ENCODE measurements at places on chromosomes 5 and 9.

GRCh38 chr9:114163517-114163951 is 8.2 kb downstream of the COL27A1 start:
- DNase-seq = no peak

DNA sequence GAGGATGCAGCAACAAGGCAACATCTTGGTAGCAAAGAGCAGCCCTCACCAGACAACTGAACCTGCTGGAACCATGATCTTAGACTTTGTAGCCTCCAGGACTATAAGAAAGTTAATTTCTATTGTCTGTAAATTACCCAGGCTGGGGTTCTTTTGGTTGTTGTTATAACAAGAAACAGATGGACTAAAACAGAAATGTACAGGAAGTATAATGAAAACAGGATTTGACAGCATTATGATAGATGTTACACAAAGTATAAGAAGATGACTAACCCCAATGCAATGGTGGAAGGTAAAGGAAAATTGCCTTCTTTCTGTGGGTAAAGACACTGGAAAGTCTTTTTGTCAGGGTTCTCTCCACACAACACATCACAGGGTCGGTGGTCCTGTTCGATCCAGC is 204.2 kb downstream of the SGCD start:
- no peak for DNase-seq

DNA sequence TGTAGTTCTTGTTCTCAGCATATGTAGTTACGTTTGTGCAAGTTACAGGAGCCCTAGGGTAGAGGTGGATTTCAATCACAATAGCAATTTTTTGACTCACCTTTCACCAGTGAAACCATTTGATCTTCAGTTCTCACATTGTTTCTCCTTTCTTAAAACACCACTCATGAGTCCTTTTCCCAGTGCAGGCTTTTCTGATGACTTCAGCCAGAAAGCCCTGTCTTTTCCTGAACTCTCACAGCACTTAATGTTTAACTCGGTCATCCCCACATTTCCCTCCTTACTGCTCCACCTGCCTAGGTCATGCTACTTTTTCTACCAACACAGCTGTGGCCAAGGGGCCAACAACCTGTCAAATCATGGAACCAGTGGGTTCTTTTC is 37.9 kb downstream of the ARHGEF28 start:
- DNase-seq = no peak

DNA sequence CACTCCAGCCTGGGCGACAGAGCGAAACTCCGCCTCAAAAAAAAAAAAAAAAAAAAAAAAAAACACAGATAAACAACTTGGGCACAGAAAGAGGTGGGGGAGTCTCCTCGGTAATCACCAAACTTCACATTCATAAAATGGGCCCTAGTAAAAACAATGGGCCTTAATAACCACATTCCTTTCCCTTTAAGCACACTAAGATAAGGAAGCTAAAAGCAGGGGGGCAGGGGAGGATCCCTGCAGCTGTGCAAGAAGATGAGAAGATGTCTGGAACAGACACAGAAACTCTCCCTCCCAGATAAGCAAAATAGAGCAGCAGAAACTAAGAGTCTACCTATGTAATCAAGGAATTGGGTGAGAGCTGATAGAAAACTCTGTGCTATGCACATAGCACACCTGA is 111.2 kb upstream of the FAM174A start:
- no peak for DNase-seq

DNA sequence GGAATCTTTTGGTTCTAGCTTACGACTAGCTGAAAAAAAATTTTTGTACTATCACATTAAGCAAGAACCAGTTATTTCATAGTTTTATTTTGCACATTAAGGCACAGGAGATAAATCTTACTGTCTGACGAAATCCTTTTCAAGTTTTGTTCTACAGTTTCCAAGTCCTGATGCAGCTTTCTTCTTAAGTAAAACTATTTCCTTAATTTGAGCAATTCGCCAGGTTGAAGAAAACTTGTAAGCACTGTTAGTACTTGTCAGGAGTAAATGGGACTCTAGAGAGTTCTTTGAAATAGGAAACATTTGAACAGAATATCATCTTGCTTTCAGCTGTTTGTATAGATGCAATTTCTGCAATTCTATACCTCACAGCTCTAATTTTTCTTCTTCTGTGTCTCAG is 318.8 kb upstream of the ELAVL2 start:
- no peak for DNase-seq

- no peak for DNase-seq
These were observed 10.2 kb upstream of the GPR150 start for GRCh38 chr5:95609711-95610110.

- no peak for DNase-seq
These were observed 118.7 kb downstream of the DROSHA start for GRCh38 chr5:31413030-31413812.

DNA sequence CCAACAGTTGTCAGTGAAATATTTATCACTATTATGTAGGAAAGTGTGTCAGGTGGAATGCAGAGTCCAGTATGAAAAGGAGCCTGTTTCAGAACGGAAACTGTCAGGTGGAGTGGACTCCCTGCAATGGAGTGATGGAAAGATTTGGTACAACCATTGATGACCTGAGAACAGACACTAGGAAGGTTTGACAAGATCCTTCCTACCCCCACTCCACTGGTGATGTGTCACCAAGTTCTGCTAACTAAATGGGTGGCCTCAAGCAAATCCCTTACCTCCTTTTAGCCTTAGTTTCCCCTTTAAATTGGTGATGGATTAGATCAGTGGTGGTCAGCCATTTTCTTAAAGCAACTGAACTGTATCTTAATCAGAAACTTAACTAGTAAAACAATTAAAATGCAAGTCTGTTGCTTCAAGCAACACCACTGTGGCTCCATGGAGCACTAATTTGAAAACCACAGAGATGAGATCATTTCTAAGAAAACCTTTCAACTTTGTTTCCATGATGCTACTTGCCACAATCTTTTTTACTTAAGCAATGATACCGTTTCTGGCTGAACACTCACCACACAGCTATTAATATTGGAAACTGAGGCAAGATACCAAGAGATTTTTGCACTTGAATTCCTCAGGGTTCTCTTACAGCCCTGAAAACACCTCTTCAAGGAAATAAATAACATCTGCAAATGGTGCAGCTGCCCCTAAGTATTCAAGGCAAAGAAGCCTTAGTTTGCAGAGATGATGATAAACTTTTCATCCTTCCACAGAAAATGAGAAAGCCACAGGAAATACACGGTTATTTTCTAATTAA is 140.6 kb downstream of the ERCC6L2 start:
- DNase-seq = no peak

- DNase-seq = no peak
These were observed 114.1 kb downstream of the C9orf152 start for GRCh38 chr9:110093871-110094270.

DNA sequence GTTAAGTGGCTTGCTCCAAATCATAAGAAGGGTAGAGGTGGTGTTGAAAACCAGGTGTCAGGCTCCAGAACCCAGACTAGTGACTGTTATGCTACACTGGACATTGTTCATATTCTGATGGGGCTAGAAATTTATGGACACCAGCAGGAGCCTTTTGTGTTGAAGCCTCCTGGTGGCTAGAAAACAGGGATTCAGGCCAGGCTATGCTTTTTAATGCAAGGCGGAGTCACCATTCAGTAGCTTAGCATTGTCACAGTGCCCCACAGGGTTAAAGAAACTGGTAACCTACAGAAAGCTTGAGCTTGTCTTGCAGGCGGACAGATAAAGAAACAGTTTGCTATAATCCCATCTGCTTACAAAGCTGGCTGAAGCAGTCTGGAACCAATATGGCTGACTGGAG is 23.0 kb upstream of the GOLM1 start:
- DNase-seq = no peak

GRCh38 chr9:113687680-113688371 is 188.3 kb upstream of the ZNF618 start:
- no peak for DNase-seq

DNA sequence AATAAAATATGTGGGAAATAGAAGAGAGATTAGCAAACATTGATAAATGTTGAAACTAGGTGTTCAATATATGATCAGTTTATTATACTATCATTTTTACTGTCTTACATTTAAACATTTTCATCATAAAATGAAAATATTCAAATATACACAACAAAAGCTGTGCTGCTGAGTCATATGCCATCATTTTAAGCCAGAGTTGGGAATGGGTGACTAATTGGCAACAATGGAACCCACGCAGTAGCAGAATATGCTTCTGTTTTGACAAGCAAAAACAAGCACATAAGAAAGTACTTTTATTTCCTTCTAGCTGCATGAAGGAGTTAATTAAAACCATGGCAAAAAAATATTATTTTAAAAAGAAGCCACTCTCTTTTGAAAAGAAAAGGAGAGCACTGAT is 340.0 kb upstream of the EDIL3 start:
- no peak for DNase-seq

- no peak for DNase-seq
These were observed 2101.6 kb downstream of the MAT2B start for GRCh38 chr5:165607026-165607425.

GRCh38 chr5:171495122-171495700 is 75.8 kb downstream of the FGF18 start:
- DNase-seq = no peak

DNA sequence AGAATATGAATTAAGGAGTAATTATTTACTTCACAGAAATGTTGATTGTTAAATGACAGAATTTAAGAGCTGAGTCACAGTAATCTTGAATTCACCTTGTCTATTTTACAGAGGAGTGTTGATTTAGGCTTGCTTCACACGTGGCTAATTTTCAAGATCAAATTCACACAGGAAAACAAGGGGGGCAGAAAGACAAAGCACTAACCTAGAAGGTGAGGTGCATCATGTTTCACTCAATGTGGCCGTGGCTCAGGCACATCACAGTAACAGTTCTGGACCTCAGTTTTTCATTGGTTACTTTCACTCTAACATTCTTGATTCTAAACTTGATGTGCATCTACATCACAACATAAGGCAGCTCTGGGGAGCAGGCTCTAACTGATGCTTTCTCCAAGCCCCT is 69.6 kb upstream of the GNAQ start:
- no peak for DNase-seq

DNA sequence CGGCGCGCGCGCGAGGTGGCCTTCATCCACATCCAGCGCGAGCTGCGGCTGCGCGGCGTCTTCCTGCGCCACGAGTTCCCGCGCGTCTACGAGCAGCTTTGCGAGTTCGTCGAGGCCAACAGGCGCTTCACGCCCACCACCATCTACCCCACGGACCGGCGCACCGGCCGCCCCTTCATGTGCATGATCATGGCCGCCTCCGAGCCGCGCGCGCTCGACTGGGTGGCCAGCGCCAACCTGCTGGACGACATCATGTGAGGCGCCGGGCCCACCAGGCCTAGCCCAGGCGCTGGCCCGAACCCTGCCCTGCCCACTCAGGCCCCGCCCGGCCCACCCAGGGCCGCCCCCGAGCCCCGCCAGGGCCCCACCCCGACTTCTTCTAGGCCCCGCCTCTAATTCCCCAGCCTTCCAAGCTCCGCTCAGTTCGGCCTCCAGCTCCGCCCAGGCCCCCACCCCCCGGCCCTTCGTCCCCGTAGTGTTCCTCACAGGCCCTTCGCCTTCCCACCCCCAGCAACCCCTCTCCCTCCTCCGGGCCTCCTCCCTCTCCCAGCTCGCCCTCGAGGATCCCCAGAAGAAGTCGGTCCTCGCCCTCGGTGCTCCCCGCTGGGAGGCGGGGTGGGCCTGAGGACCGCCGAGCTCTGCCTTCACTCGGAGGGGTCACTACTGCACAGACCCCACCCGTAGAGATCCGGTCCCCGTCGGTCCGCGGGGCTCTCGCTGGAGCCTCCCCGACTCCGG is 2.0 kb upstream of the PHPT1 start:
- no peak for DNase-seq

DNA sequence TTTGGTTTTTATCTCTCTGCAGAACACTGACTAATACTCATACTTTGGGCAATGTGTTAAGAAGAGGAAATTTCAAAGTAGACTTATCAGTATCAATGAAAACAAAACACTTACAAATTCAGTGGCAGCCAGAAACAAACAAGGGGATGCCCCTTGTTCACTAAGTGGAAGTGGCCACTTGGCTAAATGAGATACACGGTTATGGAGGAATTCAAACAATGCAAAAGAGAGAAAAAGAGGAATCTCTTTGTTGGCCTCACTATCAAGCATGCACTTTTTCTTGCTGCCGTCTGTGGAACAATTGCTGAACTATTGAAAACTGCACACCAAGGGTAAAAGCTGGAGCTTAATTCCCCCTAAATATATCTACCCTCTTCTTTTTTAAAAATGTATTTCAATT is 2044.9 kb upstream of the CDH6 start:
- no peak for DNase-seq

DNA sequence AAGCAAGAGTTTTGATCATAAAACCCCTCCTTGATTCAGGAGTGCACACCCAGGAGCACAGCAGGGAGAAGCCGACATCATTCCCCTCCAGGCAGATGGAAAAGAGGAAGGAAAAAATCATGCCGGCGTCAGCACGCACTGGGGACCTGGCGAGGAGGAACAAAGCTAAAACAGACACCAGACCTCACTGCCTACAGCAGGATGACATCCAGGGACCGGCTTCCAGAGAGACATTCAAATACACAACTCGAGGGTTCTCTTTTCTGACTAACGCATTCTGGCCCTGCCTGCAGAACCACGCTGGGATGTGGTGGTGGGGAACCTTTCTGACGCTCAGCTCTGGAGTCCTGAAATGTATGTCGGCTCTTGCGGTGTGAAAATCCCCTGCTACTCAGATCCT is 2.7 kb downstream of the UBAC1 start:
- DNase-seq = no peak

GRCh38 chr9:100848726-100849125 is 179.8 kb upstream of the PLPPR1 start:
- DNase-seq = no peak

DNA sequence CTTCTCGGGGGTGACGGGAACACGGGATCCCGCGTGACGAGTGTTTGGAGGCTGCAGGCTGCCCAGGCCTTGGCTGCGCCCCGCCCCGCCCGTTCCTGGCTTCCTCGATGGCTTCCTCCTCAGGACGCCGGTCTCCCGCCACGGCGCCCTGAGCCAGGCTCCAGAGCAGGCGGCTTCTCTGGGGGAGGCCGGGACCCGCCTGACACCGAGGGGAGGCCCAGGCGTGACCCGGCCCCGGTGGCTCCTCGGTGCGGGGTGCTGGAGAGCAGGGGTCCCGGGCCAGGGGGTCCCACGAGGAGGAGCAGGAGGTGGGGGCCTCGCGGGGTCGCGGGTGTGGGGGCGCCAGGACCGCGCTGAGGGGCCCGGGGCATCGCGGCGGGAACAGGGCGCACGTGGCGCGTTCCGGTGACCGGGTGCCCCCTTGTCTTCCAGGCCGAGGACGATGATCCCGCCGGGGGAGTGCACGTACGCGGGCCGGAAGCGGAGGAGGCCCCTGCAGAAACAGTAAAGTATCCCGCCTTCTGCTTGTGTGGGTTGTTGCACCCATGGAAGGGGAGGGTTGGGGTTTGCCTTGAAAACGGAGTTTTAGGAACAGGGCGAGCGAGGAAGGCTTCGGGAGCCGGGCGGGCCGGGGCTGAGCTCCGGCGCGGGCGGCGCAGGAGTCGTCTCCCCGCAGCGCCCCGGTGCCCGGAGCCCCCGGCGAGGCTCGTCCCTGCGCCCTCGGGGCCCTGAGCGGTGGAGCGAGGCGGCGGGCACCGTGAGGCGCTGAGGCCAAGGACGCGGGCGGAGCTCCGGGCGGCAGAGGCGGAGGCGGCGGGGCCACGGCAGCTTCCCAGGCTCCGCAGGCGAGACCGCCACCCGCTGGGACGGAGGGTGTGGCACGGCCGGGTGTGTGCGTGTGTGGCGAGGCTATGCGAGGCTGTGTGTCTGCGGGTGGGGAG is 22.2 kb downstream of the AHRR start:
- peak; percentile 30 for DNase-seq

GRCh38 chr5:147985608-147986007 is 78.2 kb upstream of the SPINK5 start:
- no peak for DNase-seq

Data from NCI-H526 treated with DMSO at 0.1 percent for 48 hours (cell line).